ENCODE measurements at places on chromosomes 3 and 15.

GRCh38 chr15:93105485-93105884 lies 16.5 kb upstream of the RGMA start:
- DNase-seq, result no peak

DNA sequence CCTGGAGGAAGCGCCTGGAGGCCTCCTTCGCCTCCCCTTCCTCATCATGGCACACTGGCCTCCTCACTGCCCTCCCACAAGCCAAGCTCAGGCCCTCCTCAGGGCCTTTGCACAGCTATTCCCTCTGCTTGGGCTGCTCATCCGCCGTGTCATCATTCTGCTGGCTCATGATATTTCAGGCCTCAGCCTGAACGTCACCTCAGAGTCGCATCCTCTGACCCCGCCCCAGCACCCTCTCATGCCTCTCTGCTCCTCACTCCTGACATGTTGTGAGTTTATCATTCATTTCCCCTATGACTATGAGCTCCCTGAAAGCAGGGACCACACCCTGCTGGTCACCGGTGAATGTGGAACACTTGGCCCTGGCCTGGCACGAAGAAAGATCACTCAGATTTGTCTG lies 20.7 kb upstream of the POC1A start:
- DNase-seq, result no peak

DNA sequence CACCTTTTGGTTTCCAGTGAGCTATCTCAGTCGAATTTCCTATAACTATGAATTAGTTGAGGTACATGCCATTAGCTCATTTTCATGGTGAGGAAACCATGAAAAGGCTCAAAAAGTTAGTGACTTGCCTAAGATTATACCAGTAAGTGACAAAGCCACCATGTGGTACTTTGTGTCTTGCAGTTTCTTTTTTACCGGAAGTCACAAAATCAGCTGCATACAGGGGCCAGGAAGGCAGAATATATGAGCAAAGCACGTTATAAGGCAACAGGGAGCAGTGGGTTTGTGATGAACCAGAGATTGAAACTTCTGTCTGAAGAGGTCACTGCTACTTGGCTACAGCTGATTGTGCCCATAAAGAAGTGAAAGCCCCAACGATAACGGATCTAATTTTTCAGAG lies 50.3 kb downstream of the CMTM8 start:
- no peak for DNase-seq

- no peak for DNase-seq
Observed at GRCh38 chr3:107669669-107670068, 146.9 kb downstream of the BBX start.

DNA sequence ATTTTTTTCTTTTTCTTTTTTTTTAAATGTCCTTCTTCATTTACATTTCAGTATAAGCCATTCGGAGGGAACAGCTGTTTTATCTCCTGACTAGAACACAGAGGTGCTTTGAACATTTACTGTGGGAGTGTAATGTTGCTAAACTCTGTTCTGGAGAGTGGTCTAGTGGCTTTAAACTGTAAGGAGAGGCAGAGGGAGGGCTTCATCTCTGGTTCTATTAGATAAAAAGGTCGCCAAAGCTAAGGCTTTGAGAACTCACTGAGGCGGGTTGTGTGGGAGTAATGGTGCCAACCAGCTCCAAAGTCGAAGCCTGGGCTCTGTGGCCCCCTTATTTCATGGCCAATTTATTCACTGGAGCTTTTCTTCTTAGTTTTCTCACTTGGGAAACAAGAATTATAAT lies 133.2 kb downstream of the ANXA2 start:
- no peak for DNase-seq

- peak; percentile 7 for DNase-seq
Observed at GRCh38 chr3:172751175-172751704, 714 bp downstream of the ECT2 start.

- DNase-seq, result no peak
Observed at GRCh38 chr15:80072285-80072994, 13.0 kb downstream of the ZFAND6 start.
